Esophagus squamous epithelium (tissue), 5 donors: ENCODE measurements at places on chromosomes 16 and 17.

DNA sequence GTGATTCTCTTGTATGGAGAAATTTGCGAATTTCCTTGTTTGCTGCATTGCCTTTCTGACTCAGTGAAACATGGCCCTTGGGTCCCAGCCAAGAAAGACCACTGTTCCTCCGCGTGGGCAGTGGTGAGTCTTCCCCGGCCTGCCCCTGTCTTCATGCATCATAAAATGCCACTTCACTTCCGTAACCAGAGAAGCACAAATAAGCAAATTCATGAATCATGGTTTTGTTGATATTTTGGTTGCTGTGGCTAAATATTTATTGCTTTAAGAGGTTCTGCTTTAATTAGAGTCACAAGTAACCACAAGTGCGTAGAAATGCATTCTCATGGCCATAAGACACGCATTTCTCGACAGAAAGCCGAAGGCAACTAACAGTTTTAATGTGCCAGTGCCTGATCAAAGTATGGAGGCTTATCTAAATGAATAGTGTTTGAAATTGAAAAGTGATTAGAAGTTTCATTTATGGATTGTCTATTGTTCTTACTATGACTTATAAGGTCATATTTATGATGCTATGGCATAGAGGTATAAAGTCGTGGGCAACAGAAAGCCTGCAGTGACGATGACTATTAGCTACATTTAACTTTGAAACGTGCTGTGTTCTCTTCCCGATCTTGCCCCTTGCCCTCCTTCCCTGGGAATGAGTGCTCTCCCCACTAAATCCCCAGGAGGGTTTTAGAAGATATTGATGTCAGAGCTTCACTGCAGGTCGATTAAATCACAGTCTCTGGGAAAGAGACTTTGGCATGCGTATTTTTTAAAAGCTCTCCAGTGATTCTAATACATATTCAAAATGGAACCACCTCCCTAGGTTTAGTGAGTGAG is 76.0 kb downstream of the WIPI1 start:
- no peak for DNase-seq

DNA sequence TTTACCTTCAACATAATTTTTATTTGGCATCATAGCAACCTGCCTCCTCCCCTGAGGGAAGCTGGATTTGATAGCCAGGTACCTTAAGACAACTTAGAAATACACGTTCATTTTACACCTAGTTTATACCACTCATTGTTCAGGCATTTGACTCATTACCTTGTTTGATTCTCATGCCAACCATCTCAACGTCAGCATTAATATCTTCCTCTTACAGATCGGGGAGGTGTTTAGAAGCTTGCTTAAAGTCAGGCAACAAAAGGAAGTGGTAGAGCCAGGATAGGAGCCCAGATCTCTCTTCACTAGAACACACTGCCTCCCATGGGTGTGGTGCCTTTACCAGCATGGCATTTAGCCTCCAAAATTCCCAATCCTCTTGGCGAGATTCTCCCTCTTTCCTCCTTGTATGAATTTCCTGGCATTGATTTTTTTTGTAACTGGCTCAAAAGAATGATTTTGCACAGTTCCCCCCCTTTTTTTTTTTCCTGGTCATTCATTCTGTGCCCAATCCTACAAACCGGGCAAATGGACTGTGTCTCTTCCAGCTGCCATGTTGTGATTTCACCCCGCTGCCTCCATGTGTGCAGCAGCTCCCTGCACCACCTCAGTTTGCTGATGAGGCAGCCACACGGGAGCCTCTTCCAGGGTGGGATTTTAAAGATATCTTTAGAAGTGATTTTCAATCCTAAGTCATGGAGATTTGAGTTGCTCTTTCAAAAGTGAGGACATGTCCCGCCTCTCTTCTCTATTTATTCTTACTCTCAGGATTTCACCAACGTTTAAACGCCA is 383.6 kb downstream of the UTP18 start:
- DNase-seq, result no peak

DNA sequence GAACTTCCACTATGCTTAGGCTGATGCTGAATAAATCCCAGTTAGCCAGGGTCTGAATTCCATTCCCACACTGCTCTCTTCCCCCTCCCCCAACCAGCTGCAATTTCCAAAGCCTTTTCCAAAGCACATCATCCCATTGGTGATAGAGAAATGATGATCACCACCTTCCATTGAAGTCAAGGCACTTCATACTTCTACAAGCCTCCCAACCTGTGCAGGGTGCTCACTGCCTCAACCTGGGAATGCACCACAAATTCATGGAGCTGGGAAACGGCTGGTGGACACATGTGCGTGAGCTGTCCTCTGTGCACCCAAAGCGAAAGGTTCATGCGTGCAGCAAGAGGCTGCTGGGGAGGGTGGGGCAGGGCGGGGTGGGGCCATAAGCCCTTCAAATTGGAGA is 302.7 kb upstream of the IRX3 start:
- DNase-seq, result no peak

GRCh38 chr16:54244061-54244886 is 42.3 kb downstream of the IRX3 start:
- no peak for DNase-seq

DNA sequence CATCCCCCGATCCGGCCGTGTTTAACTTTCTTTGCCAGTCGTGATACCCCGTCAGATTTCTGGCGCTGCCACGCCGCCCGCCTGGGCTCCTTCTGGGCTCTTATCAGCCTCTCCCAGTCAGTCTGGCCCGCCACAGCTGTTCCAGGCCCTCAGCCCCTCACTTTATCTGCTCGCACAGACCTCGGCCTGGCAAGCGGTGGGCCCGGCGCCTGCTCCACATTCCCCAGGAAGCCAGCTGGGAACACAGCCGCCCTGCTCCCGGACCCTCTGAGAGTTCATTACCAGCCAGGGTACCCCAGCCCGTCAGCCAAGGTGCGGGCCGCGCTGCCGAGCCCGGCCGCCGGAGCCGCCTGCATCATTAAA is 157.5 kb downstream of the ZNF423 start:
- DNase-seq, result no peak

- DNase-seq, result no peak
Observed at GRCh38 chr17:1272701-1273100, 2.5 kb downstream of the BHLHA9 start.

- no peak for DNase-seq
Observed at GRCh38 chr17:29165800-29166506, 14.2 kb downstream of the MYO18A start.

DNA sequence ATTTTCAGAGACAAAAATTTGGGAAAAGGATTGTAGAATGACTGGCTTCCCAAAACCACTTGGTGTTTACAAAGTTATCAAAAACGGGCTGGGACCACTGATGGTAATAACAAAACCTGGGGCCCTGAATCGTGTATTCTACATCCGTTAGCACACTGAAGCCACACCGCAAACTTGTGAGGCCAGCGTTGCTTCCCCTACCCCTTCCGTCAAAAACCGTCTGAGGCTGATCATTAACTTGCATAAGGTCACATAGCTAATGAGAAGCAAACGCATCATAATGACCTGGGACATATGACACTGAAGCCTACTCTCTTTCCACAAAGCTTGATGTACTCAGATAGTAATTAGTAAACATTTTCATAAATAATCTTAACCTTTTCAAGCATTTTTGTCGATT is 704.3 kb downstream of the MAF start:
- no peak for DNase-seq

DNA sequence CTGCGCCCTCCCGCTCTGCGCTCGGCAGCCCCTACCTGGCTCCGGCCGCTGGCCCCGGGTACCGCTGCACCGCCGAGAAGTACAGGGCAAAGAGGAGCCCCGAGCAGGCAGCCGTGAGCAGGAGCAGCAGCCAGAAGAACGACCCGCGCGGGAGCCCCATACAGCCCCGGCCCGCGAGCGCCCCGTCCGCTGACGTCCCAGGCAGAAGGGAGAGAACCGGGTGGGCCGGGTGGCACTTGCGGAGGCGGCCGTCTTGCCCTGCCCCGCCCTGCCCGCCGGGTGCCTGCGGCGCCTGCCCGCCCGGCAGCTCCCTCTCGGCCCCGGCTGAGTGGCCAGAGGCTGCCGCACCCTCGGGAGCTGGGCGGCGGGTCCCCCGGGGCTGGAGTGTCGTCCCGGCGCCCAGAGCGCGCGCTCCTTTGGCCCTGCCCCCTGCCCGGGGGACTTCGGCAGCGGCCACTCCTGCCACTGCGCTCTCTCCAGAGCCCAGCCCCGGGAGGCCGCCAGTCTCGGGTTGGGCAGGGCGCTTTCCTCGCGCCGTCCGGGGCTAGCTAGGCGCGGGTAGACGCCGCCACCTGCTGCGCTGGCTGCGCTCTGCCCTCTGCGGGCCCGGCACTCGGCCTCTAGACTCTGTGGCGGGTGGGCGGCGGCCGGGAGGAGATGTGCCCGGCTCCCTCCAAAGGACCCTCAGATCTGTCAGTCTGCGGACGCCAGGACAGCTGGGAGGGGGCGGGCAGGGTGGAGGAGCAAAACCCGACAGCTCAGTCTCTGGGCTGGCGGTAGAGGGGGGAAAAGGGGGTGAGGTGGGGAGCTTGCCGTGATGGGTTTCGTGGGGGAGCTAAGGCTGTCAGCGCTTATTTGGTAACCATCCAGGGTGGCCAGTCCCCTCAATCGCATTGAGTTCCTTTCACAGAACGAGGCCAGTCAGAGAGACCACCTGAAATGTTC is at the start of gene ST6GALNAC2:
Gene ST6GALNAC2 (minus strand): TSS at position 212 of the 945 bp plus-strand sequence. CDS start 52 bp downstream, at position 160.
- no peak for DNase-seq

GRCh38 chr16:4544473-4544872 is 5.9 kb upstream of the CDIP1 start:
- no peak for DNase-seq
